Stimulated activated CD8-positive, alpha-beta memory T cell treated with anti-CD3 and anti-CD28 coated beads, Interleukin-15, amount 100 ng/mL, for 1 hour (primary cell): ENCODE measurements at places on chromosomes 1 and 21.
A peak's percentile ranks its signal among the peaks of the same experiment; 100 is the strongest.

DNA sequence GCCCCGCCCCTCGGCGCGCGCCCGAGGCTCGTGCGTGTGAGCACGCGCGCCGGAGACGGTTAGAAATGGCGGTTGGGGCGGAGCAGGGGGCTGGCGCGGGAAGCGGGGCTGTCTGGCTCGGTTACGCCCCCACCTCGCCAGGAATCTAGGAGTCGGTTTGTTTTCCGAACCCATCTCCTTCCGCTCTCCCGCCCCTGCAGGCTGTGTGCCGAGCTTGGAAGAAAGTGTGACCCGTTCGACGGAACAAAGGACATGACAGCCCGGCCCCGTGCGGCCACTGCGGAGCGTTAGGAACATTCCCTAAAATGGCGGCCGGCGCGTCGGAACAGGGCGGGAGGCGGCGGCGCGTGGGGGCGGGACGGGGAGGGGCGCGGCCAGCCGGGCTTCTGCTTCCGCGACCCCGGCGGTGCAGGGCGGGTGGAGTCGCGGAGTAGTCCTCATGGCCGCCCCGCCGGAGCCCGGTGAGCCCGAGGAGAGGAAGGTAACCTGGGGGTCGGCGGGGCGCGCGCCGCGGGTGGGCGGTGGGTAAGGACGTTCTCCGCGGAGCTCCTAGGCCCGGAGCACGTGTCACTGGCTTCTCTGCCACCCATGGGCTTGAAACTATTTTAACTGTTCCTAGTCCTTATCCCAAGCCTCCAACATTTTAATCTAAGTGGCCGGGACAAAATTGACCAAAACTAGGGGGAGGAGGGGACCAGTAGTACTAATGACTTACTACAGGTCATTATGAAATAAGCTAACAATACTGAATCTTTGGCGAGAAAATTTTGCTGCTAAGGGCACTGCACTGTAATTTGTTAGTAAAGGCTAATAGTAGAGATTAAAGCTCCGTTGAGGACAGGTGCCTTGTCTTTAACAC lies at the start of gene COX20:
TSS of gene COX20 (plus strand) at position 383 of the 859 bp plus-strand sequence. CDS start at position 440, 57 bp downstream.
- DNase-seq = peak; percentile 67

GRCh38 chr1:105608713-105609112 lies 1447.8 kb upstream of the PRMT6 start:
- no peak for DNase-seq

GRCh38 chr1:56446531-56447098 lies 132.7 kb downstream of the PLPP3 start:
- no peak for DNase-seq

DNA sequence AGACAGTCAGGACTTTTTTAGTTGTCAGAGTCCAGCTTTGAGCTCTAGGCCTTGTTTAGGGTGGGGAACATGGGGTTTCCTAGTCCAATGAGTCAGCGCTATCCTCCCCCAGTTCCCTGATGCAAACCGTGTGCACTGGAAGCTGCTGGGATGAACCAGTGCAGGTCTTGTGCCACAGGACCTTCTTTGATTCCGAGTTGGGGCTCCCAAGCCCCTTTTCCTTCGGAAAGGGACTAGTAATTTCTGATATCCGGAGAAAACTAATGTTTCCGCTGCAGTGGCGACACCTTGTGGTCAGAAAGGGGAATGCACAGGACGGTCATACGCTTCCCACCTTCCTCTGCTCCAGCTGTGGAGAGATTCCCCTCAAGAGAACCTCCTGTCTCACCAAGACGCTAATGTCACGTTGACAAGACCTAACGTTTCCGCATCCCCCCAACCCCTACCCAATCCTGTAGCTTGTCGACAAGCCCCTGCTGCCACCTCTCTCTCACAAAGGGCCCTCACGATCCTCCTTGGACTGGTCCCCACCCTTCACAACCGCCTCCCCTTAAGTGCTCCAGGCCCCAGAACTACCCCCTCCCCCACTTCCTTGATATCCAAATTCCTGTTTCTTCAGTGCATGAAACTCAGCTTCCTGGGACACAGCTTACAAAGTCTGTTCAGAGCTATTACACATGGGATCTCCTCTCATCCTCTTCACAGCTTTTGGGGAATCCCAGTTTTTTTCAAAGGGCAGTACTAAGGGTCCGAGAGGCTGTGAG lies 30.9 kb downstream of the GPA33 start:
- peak; percentile 66 for DNase-seq

DNA sequence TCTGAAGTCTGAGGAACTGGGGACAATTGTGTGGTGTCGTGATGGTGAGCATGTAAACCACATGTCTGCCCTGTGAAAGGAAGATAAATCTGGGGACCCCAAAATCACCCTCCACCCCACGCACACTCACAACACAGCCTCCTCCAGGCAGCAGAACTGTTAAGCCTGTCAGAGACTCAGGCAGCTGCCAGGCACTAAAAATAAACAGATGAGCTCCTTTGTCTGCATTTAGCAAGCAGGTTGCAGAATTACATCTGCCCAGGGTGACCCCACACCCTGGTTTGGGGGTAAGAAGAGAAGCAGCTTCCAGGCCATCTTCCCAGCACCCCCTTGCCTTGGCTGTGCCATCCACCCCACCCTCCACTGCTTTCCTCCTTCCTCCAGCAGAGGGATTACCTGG lies 119.1 kb upstream of the RUNX3 start:
- no peak for DNase-seq

GRCh38 chr1:171717062-171717718 lies 24.7 kb downstream of the VAMP4 start:
- DNase-seq = no peak

DNA sequence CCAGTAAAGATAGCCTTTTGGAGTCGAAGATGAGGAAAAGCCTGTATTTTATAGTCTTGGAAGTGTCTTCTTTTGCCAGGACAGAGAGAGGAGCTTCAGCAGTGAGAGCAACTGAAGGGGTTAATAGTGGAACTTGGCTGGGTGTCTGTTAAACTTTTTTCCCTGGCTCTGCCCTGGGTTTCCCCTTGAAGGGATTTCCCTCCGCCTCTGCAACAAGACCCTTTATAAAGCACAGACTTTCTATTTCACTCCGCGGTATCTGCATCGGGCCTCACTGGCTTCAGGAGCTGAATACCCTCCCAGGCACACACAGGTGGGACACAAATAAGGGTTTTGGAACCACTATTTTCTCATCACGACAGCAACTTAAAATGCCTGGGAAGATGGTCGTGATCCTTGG lies at the start of gene VCAM1:
TSS of gene VCAM1 (plus strand) at position 253 of the 400 bp plus-strand sequence. CDS start at position 372, 119 bp downstream.
- no peak for DNase-seq

GRCh38 chr1:187433598-187433997 lies 604.8 kb downstream of the PLA2G4A start:
- DNase-seq = no peak

- no peak for DNase-seq
Observed at GRCh38 chr21:45836694-45837670, 144.6 kb upstream of the COL6A1 start.

GRCh38 chr1:228548788-228549187 lies 61.6 kb downstream of the RNF187 start:
- DNase-seq = no peak

GRCh38 chr1:109425391-109426280 lies 612 bp downstream of the PSMA5 start:
- no peak for DNase-seq

GRCh38 chr1:198258491-198258890 lies 101.7 kb downstream of the NEK7 start:
- no peak for DNase-seq

GRCh38 chr1:187714470-187714869 lies 885.7 kb downstream of the PLA2G4A start:
- DNase-seq = no peak

DNA sequence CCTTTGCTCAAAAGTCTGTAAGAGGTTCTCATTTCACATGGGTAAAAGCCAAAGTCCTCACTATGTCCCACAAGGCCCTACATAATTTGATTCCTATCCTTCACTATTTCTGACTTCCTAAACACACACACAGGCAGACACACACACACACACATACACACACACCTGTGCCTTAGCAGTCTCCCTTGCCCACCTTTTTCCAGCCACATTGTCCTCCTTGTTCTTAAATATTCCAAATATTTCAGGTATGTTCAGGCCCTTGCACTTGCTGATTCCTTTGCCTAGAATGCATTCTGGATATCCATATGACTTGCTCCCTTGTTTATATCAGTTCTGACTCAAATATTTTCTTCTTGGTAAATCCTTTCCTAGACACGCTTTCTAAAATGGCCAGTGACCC lies 54.6 kb downstream of the NTNG1 start:
- DNase-seq = no peak

- DNase-seq = no peak
Observed at GRCh38 chr21:44439211-44439600, 16.1 kb upstream of the LRRC3 start.

DNA sequence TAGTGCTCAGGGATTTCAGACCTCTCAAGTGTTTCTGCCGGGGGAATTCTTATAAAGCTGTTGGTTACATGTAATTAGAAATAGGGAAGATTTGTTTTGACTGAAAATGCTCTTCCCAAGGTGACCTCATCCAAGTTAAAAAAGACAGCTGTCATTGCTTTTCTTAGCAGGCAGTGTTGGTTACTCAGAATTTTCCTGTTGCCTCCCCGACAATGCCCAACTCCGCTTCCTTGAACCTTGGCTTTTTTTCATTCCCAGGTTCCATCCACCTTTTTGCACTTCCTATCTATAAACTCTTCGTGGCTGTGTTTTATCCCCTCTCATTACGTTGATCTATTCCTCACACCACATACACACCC lies 825 bp upstream of the DPH5 start:
- no peak for DNase-seq

DNA sequence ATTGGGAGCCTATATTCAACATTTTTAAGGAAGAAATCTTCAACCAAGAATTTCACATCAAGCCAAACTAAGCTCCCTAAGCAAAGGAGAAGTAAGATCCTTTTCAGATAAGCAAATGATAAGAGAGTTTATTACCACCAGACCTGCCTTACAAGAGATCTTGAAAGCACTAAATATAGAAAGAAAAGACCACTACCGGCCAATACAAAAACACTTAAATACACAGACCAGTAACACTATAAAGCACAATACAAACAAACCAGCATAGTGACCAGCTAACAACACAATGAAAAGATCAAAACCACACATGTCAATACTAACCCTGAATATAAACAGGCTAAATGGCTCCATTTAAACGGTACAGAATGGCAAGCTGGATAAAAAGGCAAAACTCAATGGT lies 165.4 kb downstream of the MRPL39 start:
- no peak for DNase-seq

DNA sequence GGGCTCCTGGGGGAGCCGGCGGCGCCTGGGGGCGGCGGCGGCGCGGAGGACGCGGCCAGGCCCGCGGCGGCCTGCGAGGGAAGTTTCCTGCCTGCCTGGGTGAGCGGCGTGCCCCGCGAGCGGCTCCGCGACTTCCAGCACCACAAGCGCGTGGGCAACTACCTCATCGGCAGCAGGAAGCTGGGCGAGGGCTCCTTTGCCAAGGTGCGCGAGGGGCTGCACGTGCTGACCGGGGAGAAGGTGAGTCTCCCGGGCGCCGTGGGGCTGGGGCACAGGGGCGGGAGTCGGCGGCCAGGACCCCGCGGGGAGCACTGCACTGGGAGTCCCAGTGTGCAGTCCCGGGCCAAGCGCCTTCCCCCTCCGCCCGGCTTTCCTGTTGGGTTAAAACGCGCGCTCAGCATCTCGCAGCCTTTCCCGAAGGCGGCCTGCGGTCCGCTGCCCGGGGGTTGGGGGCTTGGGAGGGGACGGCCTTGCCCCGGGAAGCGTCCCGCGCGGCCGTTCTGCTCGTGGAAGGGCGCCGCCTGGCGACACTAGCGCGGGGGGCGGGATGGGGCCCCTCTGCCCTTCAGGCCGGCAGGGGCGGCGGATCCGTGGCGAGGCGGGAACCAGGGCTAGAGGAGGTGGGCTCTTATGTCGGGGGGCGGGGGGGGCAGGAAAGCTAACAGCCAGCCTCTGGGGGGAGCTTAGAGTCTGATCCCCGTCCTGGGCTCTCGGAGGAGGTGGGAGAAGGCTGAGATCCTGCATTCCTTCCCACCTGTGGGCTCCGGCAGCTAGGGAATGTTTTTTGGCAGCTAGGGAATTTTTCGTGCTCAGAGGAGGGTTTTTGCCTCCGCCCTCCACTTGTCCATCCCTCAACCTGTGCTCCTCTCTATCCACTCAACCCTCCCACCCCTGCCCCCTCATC lies 1.1 kb downstream of the HUNK start:
- peak; percentile 10 for DNase-seq

DNA sequence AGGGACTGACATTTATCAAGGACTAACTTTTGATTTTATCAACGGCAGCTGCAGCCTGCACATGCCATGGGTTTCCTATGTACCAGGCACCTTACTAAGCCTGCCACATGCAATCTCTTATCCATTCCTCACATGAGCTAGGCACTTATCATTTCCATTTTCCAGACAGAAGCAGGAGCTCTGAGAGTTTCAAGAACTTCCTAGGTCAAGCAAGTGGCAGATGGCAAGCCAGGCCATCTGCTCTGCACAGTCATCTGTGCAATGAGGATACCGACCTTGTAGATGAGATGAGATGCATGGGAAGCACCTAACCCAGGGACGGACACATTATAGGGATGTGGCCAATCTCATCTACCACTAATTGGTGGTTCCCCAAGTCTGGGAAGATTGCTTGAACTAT lies 339.4 kb upstream of the USP24 start:
- DNase-seq = no peak

GRCh38 chr1:119966020-119966419 lies 69.7 kb upstream of the ADAM30 start:
- no peak for DNase-seq

DNA sequence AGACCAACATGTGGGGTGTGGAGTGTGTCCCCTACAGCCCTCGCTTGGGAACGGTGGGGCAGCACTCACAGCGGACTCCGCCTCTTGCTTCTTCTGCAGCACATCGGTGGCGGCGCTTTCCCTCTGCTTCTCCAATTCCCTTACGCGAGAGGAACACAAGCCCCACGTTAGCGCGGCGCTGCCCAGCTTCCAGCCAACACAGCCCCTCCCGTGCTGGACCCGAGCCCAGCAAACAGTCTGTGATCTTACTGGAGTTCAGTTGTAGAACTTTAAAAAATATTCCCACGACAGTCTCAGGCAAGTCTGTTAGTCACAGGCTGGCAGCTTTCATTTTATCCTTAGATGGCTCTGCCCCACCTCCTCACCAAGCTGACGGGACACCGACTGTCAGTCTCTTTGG lies 13.6 kb downstream of the THAP3 start:
- no peak for DNase-seq
